CD8-positive, alpha-beta memory T cell (primary cell): ENCODE measurements at places on chromosomes 6 and 20. TPM values are rescaled to one million over a fixed set of nuclear protein-coding genes. Genes with fewer than 3 reads are reported as not detected.

DNA sequence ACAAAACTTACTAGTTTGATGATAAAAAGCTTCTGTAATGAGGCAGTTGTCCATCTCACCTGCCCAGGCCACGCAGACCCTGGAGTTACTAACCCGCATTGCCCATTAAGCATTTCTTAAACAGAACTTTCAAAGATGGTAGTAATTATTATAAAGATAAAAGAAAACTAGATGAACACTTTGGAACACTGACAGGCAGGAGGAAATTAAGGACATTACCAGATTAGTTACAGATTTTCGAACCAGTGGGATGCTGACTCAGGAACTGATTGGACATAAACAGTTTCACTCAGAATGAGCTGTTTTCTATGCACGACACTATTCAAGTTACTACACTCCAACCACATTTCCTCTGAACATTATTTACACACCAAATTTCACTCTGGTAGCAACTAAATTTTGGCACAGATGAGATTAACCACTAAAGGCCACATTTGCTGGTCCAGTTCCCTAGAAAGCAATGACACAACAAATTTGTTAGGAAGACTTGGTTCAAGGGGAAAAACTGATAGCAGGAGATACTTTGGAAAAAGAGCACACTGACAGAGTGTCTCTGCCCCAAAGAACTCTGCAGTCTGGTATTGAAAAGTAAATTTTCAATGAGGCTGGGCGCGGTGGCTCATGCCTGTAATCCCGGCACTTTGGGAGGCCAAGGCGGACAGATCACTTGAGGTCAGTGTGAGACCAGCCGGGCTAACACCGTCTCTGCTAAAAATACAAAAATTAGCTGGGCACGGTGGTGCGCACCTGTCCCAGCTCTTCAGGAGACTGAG, 3.0 kb downstream of the ROMO1 start:
- no peak for DNase-seq

Gene OTOR
- not detected for polyA plus RNA-seq

Gene TMEM14B
- 188 TPM for polyA plus RNA-seq

DNA sequence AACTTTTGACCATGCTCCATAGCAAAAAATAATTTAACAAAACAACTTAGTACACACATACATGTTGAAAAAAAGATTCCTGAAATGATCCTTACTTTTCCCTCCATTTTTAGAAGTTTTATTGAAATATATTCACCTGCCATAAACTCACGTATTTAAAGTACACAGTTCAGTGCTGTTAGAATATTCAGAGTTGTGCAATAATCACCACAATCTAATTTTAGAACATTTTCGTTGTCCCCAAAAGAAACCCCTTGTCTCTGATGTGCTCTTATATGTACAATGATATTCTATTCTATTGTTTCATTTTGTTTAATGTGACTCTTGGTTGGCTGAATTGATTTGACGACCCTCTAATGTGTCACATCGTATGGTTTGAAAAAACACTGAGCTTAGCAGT, 15.9 kb downstream of the ROS1 start:
- DNase-seq, result no peak

Gene CNPY3
- polyA plus RNA-seq, result 122 TPM

DNA sequence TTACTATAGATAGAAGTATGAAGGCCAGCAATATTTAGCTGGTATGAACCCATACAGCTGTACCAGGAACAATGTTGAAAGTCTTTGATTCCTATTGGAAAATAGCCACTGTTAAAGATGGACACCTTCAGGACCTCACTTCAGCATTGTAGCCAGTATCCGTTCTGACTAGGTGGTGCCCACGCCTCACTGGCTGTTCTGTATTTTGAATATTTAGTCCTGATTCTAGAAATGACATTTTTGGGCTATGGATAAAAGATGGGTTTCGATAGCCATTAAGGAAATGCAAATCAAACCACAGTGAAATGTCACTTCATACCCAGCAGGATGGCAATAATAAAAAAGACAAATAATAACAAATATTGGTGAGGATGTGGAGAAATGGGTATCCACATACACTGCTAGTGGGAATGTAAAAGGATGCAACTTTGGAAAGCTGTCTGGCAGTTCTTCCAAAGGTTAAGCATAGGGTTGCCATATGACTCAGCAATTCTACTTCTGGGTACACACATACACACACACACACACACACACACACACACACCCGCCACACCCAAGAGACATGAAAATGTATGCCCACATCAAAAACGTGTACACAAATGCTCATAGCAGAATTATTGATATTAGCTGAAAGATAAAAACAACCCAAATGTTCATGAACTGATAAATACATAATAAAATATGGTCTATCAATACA, 56.8 kb downstream of the UTRN start:
- DNase-seq, result no peak

Gene KHDC1L
- not detected for polyA plus RNA-seq

DNA sequence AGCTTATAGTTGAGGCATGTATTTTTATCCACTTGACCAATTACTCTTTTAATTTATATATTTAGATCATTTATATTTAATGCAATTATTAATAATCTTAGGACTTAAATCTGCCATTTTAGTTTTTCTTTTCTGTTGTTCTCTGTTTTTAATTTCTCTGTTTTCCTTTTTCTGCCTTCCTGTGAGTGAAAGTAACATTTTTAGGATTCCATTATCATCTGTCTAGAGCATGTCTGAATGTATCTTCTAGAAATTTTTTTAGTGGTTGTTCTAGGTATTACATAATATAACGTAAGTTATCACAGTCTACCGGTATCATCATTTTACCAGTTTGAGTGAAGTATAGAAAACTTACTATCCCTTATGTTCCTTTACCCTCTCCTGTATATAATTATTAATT, 197.3 kb downstream of the UNC5CL start:
- no peak for DNase-seq

GRCh38 chr20:32218156-32218900, 10.6 kb downstream of the POFUT1 start:
- DNase-seq, result no peak

Gene SYNDIG1
- polyA plus RNA-seq, result not detected

DNA sequence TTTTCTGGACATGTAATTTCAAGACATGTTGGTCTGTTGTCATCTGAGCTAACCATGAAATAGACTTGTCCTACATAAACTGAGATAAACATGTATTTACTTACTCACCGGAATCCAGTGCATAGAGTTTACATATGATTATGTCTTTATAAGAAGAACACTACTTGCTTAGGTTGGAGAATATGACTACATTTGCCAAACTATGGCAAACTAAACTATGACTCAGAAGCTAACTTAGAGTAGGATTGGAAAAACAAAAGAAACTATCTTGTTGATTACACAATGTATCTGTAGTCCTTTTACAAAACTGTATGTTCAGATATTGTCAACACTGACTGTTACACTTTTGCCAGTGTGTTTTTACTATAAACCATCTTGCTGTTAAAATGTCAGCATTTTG, 113.3 kb downstream of the CRYBG1 start:
- no peak for DNase-seq

DNA sequence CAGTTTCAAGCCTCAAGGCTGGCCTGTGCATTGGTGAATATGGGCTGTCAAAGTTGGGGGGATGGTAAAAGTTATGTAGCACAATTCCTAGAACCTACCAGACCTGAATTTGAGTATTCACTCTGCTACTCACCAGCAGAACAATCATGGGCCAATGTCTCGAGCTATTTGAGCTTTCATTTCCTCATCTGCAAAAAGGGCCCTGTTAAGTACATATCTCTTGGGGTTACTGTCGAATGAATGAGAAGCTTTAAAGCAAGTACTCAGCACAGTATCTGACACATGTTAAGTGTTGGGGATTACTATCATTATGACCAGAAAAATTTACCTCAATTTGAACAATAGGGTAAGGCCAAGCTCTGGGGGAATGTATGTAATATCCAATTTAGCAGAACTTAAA, 13.5 kb upstream of the ENPP4 start:
- DNase-seq, result no peak
